ENCODE measurements at places on chromosomes 11 and 22. TPM values are rescaled to one million over a fixed set of nuclear protein-coding genes. Genes with fewer than 3 reads are reported as not detected.

The ZDHHC13 gene
- 14.6 TPM for total RNA-seq

The CSNK2A3 gene
- 3.2 TPM for total RNA-seq

The OR5AN1 gene
- total RNA-seq = not detected

The TRIM51 gene
- not detected for total RNA-seq

The CARD18 gene
- total RNA-seq = not detected

The OR6T1 gene
- not detected for total RNA-seq

The C11orf42 gene
- not detected for total RNA-seq

The SUSD2 gene
- 0.17 TPM for total RNA-seq

Measured in HT1080 (cell line).